ENCODE measurements at places on chromosomes 13 and 19.

DNA sequence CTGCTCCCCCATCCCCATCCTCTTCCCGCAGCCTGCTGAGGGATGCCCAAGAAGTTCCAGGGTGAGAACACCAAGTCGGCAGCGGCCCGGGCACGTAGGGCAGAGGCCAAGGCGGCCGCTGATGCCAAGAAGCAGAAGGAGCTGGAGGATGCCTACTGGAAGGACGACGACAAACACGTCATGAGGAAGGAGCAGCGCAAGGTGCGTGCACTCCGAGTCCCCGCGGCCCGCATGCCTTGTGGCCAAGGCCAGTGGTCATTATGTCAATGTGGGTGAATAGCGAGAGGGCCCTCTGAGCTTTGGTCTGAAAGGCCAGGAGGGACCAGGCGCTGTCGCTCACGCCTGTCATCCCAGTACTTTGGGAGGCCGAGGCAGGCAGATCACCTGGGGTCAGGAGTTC, 3.6 kb downstream of the CCDC124 start:
- no peak for DNase-seq

GRCh38 chr13:43766725-43767124, 20.0 kb downstream of the ENOX1 start:
- DNase-seq, result no peak

DNA sequence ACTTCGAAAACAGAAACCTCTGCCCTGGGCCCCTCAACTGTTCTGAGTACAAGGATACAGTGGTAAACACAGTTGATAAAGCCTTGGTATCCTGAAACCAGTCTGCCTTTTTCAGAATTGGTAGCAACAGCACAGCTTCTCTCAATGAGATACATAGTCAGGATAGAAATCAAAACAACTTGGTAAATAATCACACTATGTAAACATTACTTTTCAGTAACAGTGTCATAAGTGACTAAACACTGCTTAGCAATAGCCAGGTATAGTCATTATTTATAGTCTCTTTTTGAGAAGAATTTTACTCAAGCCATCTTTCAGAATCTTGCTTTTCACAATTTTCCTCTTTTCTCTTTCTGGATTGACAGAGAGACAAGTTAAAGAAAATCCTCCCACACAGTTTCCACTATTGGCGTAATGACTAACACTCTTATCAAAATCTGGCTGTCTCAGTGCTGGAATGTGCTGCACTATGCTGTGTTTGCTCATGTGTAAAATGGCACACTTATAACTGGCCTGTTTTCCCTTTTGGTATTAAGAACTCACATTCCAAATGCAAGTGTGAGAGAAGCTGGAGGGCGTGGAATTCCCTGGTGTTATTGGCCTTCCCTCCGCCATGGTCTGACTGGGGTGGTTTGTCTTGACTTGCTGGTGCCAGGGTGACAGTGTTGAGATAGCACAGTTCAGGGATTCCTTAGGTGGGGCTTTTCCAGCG, 368.8 kb downstream of the TDRD3 start:
- no peak for DNase-seq

DNA sequence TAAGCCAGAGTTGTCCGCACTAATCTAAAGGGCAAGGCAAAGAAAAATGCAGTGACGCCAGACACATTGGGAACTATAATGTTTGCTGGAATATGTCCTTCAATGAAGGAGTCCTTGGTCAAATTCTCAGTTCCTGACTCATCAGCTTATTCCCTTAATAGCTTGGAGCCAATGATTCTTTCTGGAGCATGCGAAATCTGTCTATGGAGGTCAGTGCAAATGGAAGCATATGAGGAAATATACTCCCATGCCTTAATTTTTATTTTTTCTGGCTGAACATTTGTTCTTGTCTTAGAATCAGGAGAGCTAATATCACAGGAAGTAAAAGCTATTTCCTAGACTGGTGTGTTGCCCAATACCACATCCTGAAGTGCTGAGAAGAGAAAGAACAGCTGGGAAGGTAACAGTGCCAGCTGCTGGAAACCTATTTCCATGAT, 289.8 kb upstream of the SPRY2 start:
- no peak for DNase-seq

DNA sequence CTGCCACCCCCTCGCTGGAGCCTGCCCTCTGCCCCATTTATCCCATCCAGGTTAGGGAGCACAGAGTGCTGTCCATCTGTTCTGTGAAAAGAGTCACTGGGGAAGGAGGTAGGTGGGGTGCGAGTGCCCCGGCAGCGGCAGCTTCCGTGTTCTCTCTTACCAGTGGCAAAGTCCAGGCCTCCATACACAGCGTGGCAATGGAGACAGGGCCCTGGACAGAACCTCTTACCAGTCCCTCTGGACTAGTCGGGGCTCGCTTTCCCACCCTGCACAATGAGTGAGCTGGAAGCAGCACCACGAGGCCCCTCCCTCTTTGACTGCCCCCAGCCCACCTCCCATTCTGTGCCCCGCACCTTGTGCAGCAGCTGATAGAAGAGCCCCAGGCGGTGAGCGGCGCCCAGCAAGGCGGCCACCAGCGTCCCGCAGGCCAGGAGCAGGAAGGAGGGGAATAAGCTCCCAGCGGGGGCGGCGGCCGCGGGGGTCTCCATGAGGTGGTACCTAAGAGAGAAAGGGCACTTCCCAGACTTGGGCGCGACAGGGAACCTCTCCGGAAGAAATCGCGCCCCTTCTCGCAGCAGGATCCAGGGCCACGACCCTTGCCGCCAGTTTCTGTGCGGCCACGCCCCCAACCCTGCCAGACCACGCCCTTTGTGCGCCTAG, 17.5 kb downstream of the SYDE1 start:
- no peak for DNase-seq

DNA sequence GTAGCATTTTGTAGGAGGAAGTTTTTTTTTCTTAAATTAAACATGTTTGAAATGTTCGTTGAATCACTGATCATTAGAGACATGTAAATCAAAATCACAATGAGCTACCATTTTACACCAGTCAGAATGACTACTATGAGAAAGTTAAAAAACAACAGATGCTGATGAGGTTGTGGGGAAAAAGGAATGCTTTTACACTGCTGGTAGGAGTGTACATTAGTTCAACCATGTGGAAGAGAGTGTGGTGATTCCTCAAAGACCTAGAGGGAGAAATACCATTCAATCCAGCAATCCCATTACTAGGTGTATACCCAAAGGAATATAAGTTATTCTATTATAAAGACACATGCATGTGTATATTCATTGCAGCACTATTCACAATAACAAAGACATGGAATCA, 122.0 kb upstream of the ARGLU1 start:
- no peak for DNase-seq

GRCh38 chr19:53785196-53785889, 38.8 kb downstream of the NLRP12 start:
- DNase-seq, result peak; percentile 88

DNA sequence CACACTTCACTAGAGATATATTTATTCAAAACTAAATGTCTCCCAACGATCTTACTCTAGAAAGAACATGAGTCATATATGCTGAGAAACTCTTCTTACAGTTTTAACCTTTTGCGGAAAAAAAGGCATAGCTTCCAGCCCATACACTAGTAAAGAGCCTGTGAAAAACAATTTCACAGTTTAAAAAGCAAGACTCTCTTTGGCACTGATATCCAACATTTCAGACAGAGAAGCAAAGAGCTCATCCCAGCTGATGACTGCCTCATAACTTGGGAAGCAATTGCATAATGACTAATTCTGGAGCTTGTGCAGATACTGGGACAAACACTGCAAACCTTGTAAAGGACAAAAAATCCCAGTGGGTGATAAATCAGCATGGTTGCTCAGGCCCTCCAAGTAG, 88.0 kb downstream of the ENOX1 start:
- DNase-seq, result no peak

GRCh38 chr19:38047049-38047438, 140.0 kb downstream of the SIPA1L3 start:
- no peak for DNase-seq

GRCh38 chr19:44701228-44701627, 2.3 kb downstream of the CEACAM16 start:
- DNase-seq, result no peak

DNA sequence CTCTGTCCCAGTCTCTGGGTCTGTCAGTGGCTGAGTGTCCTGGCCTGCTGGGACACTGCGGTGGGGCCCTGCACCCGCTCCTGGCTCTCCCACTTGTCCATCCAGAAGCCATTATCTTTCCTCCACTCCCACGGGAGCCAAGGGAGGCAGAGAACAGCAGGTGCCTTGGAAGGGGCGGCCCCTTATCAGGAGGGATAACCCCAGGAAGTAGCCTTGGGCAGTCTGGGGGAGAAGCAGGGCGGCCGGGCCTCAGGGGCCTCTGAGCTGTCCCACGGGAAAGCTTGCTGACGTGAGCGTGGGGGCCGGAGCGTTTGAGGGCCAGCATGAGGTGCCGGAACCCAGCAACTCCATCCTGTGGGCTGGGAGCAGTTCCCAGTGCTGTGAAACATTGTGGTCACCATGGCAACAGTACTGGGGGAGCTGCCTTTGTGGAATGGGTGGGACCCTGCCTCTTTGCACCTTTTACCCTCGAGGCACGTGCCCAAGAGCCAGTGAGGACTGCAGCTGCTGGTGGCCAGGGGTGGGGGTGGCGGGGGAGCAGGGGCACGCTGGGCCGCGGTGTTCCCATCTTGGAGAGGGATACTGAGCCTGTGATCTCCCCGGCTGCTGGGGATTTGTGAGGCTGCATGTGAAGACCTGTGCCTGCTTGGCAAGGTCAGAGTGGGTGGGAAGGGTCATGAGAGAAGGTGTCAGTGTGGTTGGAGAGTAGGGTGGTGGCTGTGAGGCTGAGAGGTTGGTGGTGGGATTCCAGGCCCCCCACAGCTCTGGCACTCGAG, 20.9 kb downstream of the KLHL26 start:
- no peak for DNase-seq

DNA sequence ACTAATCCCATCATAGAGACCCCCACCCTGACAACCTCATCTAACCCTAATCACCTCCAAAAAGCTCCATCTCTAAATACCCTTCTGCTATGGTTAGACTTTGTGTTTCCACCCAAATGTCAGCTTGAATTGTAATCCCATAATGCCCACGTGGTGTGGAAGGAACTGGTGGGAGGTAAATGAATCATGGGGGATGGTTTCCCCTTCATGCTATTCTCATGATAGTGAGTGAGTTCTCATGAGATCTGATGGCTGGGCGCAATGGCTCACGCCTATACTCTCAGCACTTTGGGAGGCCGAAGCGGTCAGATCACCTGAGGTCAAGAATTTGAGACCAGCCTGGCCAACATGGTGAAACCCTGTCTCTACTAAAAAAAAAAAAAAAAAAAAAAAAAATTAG, 2.6 kb downstream of the VMAC start:
- no peak for DNase-seq

- DNase-seq, result no peak
Observed at GRCh38 chr13:46605076-46605824, 52.3 kb downstream of the LRCH1 start.

GRCh38 chr19:3586127-3586626, 899 bp downstream of the GIPC3 start:
- DNase-seq, result no peak

DNA sequence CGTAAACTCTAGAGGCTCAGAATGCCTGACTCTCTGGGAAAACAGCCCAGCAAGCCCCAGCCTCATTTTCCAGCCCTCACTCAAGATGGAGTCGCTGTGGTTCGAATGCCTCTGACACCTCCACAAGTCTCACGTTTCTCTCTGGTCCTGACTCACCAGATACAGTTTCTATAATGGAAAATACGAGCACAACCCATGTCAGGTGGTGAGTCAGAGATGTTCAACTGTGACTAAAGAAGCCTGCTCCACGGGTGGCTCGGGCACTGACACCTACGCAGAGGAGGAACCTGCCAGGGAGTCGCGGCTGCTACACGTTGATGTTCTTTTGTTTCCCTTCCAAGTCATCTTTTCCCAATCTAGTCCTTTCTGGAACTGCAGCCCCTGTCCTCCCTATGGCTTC, 87.1 kb upstream of the STK24 start:
- peak; percentile 46 for DNase-seq

DNA sequence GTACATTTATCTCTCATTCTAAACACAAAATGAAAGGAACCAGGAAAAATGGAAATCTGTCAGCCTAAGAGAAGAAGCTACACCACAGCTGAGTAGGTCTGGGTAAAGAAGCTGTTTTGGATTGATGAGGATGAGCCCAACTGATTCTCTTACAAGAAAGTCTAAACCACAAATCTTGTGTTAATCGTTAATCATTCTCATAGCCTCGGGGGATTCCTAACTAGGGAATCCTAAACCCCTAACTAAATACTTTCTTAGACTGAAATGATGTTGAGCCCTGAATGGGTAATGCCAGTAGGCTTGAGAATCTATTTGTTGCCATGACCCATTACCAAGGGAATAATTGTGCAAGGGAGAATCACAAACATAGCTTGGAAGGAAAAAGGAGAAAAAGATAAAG, 327.5 kb upstream of the SPRY2 start:
- no peak for DNase-seq

DNA sequence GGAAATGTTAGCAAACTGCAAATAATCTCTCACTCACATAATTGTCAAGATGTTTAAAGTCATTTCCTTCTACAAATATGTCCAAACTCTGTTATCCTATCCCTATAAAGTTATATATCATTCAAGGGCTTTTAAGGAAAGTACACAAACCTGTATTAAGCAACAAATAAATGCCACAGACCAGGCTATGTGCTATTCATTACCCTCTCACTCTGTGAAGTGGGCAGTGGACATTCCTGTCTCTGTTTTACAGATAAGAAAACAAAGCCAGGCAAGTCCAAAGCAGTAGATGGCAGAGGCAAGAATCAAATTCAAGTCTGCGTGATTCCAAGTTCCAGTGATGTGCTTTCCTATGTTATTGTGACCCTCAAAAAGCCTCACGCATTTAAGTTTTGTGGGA, 140.6 kb downstream of the LHFPL6 start:
- peak; percentile 35 for DNase-seq

- DNase-seq, result no peak
Observed at GRCh38 chr13:50290186-50290585, 274.9 kb downstream of the KCNRG start.

- DNase-seq, result peak; percentile 86
Observed at GRCh38 chr19:8361921-8362793, 1.8 kb upstream of the ANGPTL4 start.

- DNase-seq, result no peak
Observed at GRCh38 chr13:35833608-35834275, 297.4 kb downstream of the DCLK1 start.

GRCh38 chr19:33998739-33999345, 173.5 kb upstream of the LSM14A start:
- DNase-seq, result peak; percentile 33

DNA sequence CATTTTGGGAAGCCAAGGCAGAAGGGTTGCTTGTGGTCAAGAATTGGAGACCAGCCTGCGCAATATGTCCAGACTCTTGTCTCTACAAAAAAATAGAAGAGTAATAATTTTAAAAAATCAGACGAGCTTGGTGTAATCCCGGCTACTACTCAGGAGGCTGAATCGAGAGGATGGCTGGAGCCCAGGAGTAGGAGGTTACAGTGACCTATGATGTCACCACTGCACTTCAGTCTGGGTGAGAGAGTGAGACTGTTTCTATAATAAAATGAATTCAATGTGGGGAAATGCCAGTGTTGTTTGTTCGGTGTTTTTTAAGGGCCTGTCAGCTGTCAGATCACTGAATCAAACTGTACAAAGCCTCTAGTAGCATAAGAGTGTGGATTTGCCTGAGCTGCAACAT, 1.2 kb upstream of the FBXL3 start:
- no peak for DNase-seq
